Adrenal gland (tissue), 19 donors: ENCODE measurements at places on chromosomes 2 and 18. TPM values are rescaled to one million over a fixed set of nuclear protein-coding genes. Genes with fewer than 3 reads are reported as not detected.

PTPRN gene
- total RNA-seq, result not detected

ATL2 gene
- total RNA-seq, result 75.6 TPM

DNA sequence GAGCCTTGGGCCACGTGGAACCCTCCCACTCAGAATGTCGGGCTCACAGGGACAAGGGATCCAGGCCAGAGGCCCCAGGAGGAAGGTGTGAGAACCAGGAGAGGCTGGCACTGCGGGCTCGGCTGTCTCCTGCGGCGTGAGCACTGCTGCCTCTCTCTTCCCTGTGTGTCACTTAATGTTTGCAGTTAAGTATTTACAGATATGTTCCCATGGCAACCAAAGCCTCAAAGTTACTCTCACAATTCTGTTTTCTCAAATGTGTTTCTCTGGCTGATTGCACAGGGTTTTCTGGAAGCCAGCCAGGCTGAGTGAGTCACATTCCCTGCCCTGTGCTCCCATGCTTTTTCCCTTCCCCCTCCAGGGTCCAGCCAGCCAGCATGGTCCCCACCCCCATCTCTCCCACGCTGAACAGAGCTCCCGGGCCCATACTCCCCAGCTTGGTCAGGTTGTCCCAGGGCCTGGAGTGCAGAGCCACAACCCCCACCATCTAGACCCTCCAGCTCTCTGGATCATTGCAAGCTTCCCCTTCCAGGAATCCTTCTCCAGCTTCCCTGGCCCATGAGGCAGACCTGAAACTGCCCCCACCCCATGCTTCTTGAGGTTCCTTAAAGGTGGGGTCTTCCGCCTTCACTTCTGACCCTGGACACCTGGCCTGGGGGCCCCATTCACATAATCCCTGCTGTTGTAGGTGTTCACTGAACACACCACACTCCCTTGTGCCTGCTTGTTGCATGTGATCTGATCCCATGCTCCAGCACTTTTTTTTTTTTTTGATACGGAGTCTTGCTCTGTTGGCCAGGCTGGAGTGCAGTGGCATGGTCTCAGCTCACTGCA, 265.9 kb downstream of the CELF4 start:
- no peaks in the 10 kb centered on the region for H3K4me1 ChIP-seq
- DNase-seq, result peak; percentile 91
- H3K36me3 ChIP-seq, result no peaks in the 10 kb centered on the region
- H3K4me3 ChIP-seq, result no peak overlapping the region

GRCh38 chr2:171237751-171238505, 77.2 kb upstream of the TLK1 start:
- H3K27me3 ChIP-seq, result no peaks in the 10 kb centered on the region
- no peak overlapping the region for H3K4me3 ChIP-seq

GRCh38 chr2:158967731-158968395, 577 bp upstream of the TANC1 start:
- H3K36me3 ChIP-seq, result no peaks in the 10 kb centered on the region
- peak; percentile 54 for DNase-seq
- H3K4me3 ChIP-seq, result peak overlapping the region; percentile 16
- no peaks in the 10 kb centered on the region for H3K27me3 ChIP-seq
- peak overlapping the region; percentile 43 for H3K27ac ChIP-seq

DNA sequence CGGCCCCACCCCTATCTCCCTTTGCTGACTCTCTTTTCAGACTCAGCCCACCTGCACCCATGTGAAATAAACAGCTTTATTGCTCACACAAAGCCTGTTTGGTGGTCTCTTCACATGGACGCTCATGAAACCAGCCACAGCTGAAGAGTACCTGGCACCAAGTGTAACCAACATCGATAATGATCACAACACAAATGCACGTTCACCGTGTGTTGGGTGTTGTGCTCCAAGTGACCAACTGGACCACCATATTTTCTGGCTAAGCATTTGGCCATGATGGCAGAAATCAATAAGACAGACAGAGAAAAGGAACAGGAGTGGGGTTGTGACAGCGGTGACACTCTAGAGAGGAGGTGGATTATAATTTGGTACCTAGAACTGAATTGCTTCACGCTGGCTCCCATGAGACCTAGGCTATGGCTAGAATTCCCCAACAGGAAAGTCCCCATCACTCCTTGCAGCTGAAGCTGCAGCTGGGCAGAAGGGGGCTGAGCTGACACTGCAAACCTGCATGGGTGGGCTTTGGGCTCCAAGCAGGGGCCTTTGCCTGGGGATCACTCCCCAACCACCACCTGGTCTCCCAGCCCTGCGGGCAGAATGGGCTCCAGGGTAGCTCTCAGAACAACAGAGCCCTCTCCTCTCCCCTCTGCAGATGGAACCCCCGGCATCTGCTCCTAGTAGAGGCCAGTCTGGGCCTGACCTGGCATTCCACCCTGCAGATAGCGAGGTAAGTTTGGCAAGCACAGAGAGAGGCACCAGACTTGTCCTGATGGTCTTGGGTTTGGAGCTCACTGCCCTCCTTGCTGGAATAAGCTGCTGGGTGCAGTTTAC, 14.6 kb upstream of the LRRFIP1 start:
- peaks cover 22% of the 10 kb centered on the region for H3K4me1 ChIP-seq
- no peak for DNase-seq
- H3K36me3 ChIP-seq, result no peaks in the 10 kb centered on the region
- no peak overlapping the region for H3K27ac ChIP-seq
- H3K4me3 ChIP-seq, result no peak overlapping the region
